ENCODE measurements at places on chromosomes 3 and 15. TPM values are rescaled to one million over a fixed set of nuclear protein-coding genes. Genes with fewer than 3 reads are reported as not detected.

DNA sequence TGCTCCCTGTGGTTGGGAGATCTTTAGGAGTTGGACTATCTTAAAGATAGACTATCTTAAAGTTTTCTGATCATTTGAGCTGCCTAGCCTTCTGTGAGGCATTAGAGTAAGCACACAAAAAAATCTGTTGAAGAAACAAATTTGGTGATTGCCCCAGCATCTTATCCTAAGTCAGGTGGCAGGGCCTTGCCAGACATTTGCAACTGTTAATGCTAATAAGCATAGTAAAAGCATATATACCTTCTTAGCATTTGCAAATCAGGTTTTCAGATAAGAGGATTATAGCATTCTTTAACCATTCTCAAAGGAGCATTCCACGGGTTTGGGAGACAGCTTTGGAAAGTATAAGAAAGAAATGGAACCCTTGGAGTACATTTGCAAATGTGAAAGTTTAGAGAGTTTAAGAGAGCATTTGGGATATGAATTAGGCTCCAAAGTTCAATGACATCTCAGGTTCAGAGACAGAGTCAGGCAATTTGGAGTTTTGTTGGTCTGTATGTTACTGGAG is 61.0 kb downstream of the SEMA6D start:
- H3K27ac ChIP-seq: no peak overlapping the region
- H3K4me1 ChIP-seq: peaks cover 27% of the 10 kb centered on the region
- no peak overlapping the region for H3K4me3 ChIP-seq
- DNase-seq: no peak

- no peak overlapping the region for H3K4me3 ChIP-seq
- H3K36me3 ChIP-seq: no peaks in the 10 kb centered on the region
- H3K27ac ChIP-seq: no peak overlapping the region
- DNase-seq: no peak
These were observed 41.4 kb downstream of the ATP8B4 start for GRCh38 chr15:50077651-50078050.

The PAK2 gene
- 56.0 TPM for total RNA-seq

GRCh38 chr3:131794766-131795388 is 239.9 kb downstream of the CPNE4 start:
- H3K36me3 ChIP-seq: no peaks in the 10 kb centered on the region
- H3K4me1 ChIP-seq: peaks cover 27% of the 10 kb centered on the region

- H3K27ac ChIP-seq: no peak overlapping the region
- H3K27me3 ChIP-seq: no peaks in the 10 kb centered on the region
- H3K36me3 ChIP-seq: peaks cover 4% of the 10 kb centered on the region
- H3K4me3 ChIP-seq: no peak overlapping the region
- DNase-seq: no peak
These were observed 31.6 kb upstream of the SEMA3F start for GRCh38 chr3:50123394-50124051.

- no peaks in the 10 kb centered on the region for H3K27me3 ChIP-seq
- H3K27ac ChIP-seq: no peak overlapping the region
- no peak for DNase-seq
- peaks cover 14% of the 10 kb centered on the region for H3K4me1 ChIP-seq
These were observed 374.3 kb upstream of the TGFBR2 start for GRCh38 chr3:30232142-30232541.

The CLDN18 gene
- total RNA-seq: not detected

GRCh38 chr3:172083995-172084409 is 44.6 kb downstream of the FNDC3B start:
- no peaks in the 10 kb centered on the region for H3K36me3 ChIP-seq
- H3K4me1 ChIP-seq: peaks cover 29% of the 10 kb centered on the region
- H3K27me3 ChIP-seq: no peaks in the 10 kb centered on the region
- no peak for DNase-seq
- H3K4me3 ChIP-seq: no peak overlapping the region
- H3K27ac ChIP-seq: no peak overlapping the region

DNA sequence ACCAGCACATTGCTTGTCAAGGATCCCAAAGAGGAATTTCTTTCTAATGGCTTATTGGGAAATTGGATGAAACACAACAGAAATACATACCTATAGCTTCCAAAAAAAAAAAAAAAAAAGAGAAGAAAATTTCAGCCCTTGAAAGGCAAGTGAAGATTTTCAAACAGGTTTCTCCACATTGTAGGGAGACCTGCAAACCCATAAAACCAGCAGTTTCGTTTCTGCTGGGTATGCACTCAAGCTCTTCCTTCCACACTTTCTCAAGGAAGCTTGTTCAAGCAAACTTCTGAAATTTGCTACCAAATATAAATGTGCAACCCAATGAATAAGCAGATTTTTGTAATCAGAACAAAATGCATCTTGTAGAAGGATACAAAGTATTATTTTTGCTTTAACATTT is 15.9 kb upstream of the SH3BP5 start:
- H3K27ac ChIP-seq: no peak overlapping the region
- no peaks in the 10 kb centered on the region for H3K27me3 ChIP-seq
- H3K4me1 ChIP-seq: no peaks in the 10 kb centered on the region
- no peaks in the 10 kb centered on the region for H3K36me3 ChIP-seq
- no peak overlapping the region for H3K4me3 ChIP-seq
- DNase-seq: no peak

The HTR3E gene
- not detected for total RNA-seq

DNA sequence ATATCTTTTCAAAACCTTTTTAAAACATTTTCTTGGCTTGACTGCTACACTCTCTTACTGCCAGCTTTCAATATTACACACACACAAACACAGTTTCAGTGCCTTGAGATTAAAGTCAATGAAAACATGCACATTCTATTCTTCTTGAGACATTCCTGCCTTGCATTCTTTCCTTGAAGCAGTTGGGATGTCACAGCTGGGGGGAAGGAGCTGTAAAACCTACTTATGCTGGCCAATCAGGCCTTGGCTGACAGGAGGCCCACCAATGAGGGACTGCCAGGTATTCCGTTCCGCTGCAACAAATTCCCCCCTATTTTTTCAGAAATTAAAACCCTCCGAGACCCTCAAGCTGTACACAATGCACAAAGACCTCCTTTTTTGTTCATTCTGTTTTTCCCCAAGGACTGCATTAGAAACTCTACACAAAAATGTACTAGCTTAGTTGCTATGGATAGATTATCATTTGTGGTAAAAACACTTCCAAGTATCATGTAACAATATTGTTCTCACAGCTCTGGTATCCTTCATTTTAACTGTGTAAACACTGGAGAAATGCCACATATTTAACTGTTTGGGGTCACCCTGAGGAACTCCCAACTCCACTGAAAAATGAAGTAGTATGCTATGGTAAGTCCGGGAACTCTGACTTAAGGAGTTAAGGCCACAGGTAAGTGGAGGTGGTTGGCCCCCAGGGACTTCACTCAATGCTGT is 18.5 kb downstream of the FSTL1 start:
- H3K4me3 ChIP-seq: no peak overlapping the region
- H3K36me3 ChIP-seq: peaks cover 17% of the 10 kb centered on the region
- peak; percentile 91 for DNase-seq
- H3K27ac ChIP-seq: peak overlapping the region; percentile 67
- no peaks in the 10 kb centered on the region for H3K27me3 ChIP-seq

DNA sequence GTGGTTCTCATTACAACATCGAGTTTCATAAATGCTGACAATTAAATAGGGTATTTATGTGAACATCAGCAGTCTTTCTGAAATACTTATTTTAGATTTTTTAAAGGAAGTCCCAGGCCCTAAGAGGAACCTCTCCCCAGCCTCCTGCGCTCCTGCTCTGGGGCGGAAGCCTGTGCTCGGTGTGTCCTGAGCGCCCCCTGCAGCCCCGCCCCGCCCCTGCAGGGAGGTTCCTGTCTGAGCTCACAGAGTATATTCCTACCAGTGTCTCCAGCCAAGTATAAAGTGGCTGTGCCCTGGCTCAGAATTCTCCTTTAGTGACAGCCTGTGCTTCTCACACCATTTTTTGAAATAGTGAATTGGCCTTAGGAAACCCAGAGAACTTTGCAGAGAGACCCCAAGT is 567.9 kb downstream of the GOLGA6L6 start:
- no peaks in the 10 kb centered on the region for H3K27me3 ChIP-seq
- no peak overlapping the region for H3K4me3 ChIP-seq
- no peaks in the 10 kb centered on the region for H3K36me3 ChIP-seq
- H3K4me1 ChIP-seq: no peaks in the 10 kb centered on the region
- H3K27ac ChIP-seq: no peak overlapping the region
- no peak for DNase-seq

- no peak for DNase-seq
- H3K27me3 ChIP-seq: no peaks in the 10 kb centered on the region
- H3K4me3 ChIP-seq: no peak overlapping the region
- no peaks in the 10 kb centered on the region for H3K36me3 ChIP-seq
These were observed 677.7 kb upstream of the NECTIN3 start for GRCh38 chr3:110393941-110394340.

GRCh38 chr15:41013691-41014414 is 60.6 kb downstream of the CHAC1 start:
- no peak overlapping the region for H3K4me3 ChIP-seq
- H3K27me3 ChIP-seq: no peaks in the 10 kb centered on the region
- H3K36me3 ChIP-seq: peaks cover 15% of the 10 kb centered on the region
- no peak overlapping the region for H3K27ac ChIP-seq
- H3K4me1 ChIP-seq: no peaks in the 10 kb centered on the region

The IMP3 gene
- total RNA-seq: 315 TPM

The TM4SF4 gene
- total RNA-seq: not detected

GRCh38 chr3:104523136-104523535 is 843.6 kb upstream of the ALCAM start:
- no peaks in the 10 kb centered on the region for H3K27me3 ChIP-seq
- H3K4me1 ChIP-seq: peaks cover 23% of the 10 kb centered on the region
- no peak for DNase-seq

The ACY1 gene
- total RNA-seq: 62.8 TPM

- no peaks in the 10 kb centered on the region for H3K27me3 ChIP-seq
- H3K36me3 ChIP-seq: no peaks in the 10 kb centered on the region
- no peak overlapping the region for H3K27ac ChIP-seq
- no peak for DNase-seq
- no peak overlapping the region for H3K4me3 ChIP-seq
These were observed 3.7 kb upstream of the NGRN start for GRCh38 chr15:90261811-90262210.

The RLBP1 gene
- total RNA-seq: not detected

The ACVR2B gene
- total RNA-seq: 90.3 TPM

The KLHL40 gene
- not detected for total RNA-seq
